ENCODE measurements at places on chromosomes 11 and 22.

GRCh38 chr11:45622861-45623260 lies 42.6 kb downstream of the CHST1 start:
- no peak for DNase-seq

DNA sequence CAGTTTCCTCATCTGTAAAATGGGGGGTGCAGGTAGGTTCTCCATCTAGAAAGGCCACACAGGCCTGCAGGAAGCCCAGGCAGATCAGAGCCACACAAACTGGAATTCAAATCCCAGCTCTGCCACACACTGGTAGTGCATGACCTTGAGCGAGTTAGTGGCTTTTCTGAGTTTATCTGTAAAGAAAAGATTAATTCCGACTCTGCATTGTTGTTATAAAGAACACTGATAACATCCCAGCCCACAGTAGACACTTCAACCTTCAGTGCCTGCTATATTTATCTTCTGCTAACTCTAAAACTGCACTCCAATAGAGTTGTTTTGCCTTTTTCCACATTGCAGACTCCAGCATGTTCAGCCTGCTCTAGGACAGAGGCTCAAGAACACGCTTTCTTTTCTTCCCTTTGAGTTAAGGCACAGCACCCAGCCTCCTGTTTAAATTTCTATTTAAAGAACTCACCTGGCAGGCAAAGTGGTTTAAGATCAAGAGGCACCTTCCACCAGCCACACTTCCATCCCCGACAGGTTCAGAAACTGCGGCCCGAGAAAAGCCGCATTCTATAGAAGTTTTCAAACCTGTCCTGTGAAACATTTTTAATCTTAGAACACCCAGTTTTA lies 133.9 kb downstream of the PLEKHA7 start:
- no peak for DNase-seq

DNA sequence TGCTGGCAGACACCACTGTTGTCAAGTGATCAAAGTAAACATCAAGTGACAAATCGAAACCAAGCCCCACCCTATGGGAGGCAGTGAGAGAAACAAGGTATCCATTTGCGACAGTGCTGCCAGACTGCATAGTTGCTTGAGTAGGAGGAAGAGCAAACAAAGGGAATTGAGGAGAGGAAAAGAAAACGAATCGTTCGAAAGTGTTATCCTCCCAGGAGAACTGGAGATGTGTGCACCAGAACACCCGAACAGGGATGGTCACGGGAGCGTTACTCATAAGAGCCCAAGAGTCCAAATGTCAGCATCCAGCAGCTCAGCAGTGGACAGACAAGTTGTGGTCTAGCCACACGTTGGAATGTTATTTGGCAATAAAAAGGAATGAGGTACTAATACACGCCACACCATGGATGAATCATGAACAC lies 58.4 kb upstream of the NUP50 start:
- DNase-seq, result no peak

DNA sequence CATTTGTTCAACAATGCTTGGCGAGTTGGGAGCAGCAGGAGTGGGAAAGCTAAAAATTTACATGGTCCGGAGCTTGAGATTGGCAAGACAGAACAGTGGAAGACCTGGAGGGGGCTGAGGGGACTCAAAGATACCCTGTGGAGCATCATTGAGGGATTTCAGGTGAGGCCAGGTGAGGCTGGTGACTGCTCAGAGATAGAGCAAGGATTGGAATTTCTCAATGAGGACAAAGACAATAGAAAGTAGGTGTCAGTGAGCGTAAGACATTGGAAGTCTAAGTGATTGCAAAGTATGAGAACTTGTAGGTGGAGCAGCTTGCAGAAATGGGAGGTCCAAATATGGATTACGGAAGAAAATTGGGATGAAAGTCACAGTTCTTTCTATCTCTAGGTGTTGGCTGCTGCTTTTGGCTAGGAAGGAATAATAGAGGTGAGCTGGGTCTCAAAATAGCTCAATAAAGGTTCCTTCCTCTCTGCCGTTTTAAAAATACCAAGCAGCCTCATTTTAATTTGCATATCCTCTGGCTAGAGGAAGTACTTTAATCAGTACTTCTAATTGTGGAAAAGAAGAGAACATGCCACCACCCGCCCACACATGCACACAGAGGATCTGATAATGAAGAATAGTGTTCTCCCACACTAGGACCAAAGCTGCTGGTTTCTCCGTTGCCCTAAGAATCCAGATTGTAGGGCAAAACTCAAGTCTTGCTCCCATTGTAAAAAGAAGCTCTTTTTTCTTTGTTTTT lies 41.8 kb upstream of the SORL1-AS1 start:
- DNase-seq, result no peak

- no peak for DNase-seq
These were observed 112.0 kb upstream of the TTC12 start for GRCh38 chr11:113202431-113202830.
